ENCODE measurements at places on chromosomes 2 and 18.

DNA sequence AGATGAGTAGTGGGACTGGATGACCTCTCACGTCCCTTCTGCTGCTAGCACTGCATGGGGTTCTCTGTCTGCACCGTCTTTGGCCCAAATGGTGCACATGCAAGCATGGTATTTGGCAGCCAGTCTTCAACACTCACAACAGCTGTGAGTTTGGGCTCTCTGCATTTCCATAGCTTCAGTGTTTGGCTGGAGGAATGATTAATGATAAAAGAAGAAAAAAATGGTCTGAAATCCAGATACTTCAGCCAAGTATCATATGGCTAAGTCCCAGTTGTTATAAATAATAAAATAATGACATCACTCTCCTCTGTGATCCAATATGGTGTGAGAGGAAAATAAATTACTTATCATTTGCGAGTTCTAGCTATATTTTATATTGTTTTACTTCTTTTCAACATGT is 173.3 kb downstream of the DCDC2C start:
- no peak for DNase-seq

DNA sequence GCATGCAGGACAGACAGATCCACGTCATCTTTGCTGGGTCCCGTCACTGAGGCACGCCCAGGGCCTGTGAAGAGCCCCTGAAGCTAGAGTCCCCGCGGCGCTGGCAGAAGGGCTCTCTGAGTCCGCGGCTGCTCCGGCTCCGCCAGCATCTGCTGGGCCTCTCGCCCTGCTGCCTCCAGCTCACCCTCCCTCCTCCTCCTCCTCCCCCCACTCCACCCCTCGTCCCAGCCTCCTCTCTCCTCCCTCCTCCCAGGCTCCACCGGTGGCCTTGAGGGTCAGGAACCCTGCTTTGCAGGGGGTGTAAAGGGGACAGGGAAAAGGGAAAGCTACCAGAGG is at the start of gene TNS1:
Gene TNS1, minus strand, starts transcription at position 151 of the 336 bp plus-strand sequence. Its CDS starts 123 bp downstream, at position 28.
- no peak for DNase-seq

DNA sequence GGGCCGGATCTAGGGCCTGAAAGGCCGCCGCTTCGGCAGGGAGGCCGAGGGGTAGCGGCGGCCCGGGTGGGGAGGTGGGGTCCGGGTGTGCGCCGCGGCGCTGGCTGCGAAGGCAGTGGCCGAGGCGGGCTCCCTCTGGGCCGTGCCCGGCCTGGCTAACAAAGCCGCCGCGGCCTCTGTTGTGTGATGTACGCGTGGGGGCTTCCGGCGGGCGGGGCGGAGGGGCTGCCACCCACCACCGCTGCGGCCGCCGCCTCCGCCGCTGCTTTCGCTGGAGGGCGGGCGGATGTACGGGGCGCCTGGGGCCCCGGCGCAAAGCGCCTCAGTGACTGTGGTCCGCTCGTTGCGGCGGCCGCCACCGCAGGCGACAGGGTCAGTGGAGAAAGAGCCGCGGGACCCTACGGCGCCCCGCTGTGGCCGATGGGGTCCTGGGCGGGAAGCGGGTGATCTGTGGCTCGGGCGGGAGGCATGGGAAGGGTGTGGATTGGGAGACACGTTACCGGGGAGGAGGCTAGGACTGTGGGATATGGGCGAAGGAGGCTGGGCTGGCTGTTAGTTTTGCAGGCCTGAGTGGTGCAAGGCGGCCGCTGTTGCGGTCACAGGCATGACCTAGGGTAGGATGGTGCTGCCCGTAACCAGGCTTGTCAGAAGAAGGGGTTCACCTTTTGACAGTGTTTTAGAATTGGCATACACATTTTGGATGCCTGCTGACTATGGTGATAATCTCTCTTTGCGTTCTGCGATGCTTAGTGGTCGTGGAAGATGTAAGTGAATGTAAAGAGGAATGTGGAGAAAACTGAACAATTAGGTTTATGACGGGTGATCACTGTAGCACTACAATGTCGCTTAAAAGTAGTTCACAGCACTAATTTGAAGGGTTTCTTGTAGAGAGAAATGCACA is 662 bp downstream of the BZW1 start:
- peak; percentile 30 for DNase-seq

- no peak for DNase-seq
Observed at GRCh38 chr18:45686891-45687611, 36.9 kb upstream of the SLC14A1 start.

- DNase-seq = no peak
Observed at GRCh38 chr2:135662088-135662487, 79.6 kb upstream of the UBXN4 start.
